ENCODE measurements at places on chromosomes 16 and 17.

- no peaks in the 10 kb centered on the region for H3K4me1 ChIP-seq
- DNase-seq = no peak
- H3K27me3 ChIP-seq = no peaks in the 10 kb centered on the region
Observed at GRCh38 chr16:62066747-62067146, 30.5 kb upstream of the CDH8 start.

GRCh38 chr17:76944477-76944876 is 76.3 kb downstream of the MGAT5B start:
- no peaks in the 10 kb centered on the region for H3K27me3 ChIP-seq
- no peaks in the 10 kb centered on the region for H3K4me1 ChIP-seq
- no peak overlapping the region for H3K27ac ChIP-seq
- H3K36me3 ChIP-seq = no peaks in the 10 kb centered on the region

DNA sequence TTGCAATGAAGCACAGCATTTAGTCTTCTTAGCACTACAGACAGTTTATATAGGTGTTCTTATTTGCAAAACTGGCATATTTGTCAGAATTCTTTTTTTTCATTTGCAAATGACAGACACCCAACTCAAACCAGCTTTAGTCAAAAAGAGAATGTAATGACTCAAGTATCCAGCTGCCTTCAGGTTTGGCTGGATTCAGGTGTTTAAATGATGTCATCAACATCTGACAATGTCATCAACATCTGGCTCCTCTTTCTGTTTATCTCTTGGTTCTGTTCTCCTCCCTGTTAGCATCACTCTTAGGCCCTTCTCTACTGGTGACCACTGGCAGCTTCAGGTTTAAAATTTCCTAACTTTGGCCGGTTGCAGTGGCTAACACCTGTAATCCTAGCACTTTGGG is 18.9 kb downstream of the TMC5 start:
- H3K4me3 ChIP-seq = no peak overlapping the region
- H3K27ac ChIP-seq = no peak overlapping the region

DNA sequence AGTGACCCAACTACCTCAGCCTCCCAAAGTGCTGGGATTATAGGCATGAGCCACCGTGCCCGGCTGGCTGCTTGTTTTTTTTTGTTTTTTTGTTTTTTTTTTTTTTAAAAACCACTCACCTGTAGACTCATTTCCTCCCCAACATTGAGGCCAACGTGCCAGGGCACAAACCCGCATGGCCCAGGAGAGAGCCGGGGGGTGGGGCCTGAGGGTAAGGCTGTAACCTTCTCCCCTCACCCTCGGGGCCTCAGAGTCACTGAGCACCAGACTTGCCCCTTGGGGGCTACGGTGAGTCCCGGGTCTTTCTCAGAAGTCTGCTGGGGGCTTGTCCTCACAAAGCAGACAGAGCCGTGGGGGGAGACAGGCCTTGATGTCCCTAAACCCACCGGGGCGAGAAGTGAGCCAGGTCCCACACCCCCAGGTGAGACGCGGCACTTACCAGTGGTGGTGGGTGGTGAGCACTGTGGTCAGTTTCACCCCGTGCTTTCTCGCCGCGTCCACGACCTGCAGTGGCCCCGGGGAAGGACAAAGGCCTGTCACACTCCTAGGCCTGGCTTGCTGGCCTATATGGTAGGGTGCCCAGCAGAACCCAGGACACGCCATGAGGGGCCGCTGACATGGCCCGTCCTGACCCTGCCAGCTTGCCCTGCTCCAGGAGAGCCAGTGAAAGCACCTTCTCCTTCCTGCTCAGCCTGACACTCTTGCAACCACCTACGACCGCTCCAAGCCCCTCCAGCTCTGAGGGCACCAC is 4.6 kb downstream of the HAGH start:
- no peak overlapping the region for H3K4me3 ChIP-seq
- peaks cover 22% of the 10 kb centered on the region for H3K4me1 ChIP-seq
- H3K27ac ChIP-seq = no peak overlapping the region
- peaks cover 48% of the 10 kb centered on the region for H3K36me3 ChIP-seq

GRCh38 chr17:67290711-67291291 is 45.8 kb upstream of the HELZ start:
- no peak overlapping the region for H3K27ac ChIP-seq
- H3K27me3 ChIP-seq = no peaks in the 10 kb centered on the region
- H3K4me3 ChIP-seq = no peak overlapping the region

GRCh38 chr16:31477220-31478216 is 5.4 kb upstream of the SLC5A2 start:
- no peak for DNase-seq
- H3K4me3 ChIP-seq = no peak overlapping the region
- peaks cover 52% of the 10 kb centered on the region for H3K36me3 ChIP-seq

DNA sequence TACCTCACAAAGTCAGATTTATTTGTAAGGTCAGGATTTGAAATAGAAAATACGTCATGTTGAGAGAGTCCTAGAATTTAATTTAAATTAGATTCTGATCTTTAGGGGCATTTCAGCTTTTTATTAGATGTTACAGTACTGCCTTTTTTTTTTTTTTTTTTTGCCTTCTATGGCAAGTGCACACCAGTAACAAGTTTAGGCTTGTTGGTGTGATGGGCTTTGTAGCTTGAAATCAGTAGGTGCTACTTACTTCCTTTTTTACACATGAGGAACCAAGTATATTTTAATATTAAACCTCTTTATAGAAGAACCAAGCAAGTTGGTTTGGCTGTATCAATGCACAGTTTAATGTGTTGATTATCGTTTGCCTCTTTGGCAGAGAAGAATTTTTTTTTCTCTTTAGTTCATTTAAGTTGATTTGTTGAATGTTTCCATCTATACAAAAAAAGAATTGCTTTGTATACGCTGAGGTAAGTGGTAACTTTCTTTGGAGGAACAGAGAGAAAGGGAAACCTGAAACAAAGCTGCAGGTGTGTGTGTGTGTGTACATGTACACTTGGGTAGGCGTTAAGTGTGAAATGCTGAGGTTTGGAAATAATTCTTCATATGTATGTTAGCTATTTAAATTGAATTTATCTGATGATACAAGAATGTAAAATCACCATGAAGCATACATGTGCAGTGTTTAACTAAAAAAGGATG is 15.7 kb downstream of the RBL2 start:
- no peak overlapping the region for H3K27ac ChIP-seq
- no peaks in the 10 kb centered on the region for H3K4me1 ChIP-seq
- peaks cover 45% of the 10 kb centered on the region for H3K36me3 ChIP-seq
- H3K27me3 ChIP-seq = no peaks in the 10 kb centered on the region
- H3K4me3 ChIP-seq = no peak overlapping the region

- no peaks in the 10 kb centered on the region for H3K4me1 ChIP-seq
- no peaks in the 10 kb centered on the region for H3K27me3 ChIP-seq
- no peak overlapping the region for H3K4me3 ChIP-seq
- DNase-seq = no peak
- H3K36me3 ChIP-seq = no peaks in the 10 kb centered on the region
- no peak overlapping the region for H3K27ac ChIP-seq
Observed at GRCh38 chr17:5763595-5764306, 179.4 kb upstream of the NLRP1 start.

- H3K4me3 ChIP-seq = peak overlapping the region; percentile 16
- H3K27ac ChIP-seq = peak overlapping the region; percentile 32
- DNase-seq = no peak
- H3K27me3 ChIP-seq = no peaks in the 10 kb centered on the region
Observed at GRCh38 chr17:77454242-77455095, 313.7 kb downstream of the SEC14L1 start.

GRCh38 chr17:80936218-80936617 is 55.4 kb upstream of the CHMP6 start:
- no peak overlapping the region for H3K4me3 ChIP-seq
- H3K27me3 ChIP-seq = no peaks in the 10 kb centered on the region
- H3K27ac ChIP-seq = no peak overlapping the region
- no peaks in the 10 kb centered on the region for H3K36me3 ChIP-seq

- H3K27ac ChIP-seq = peak overlapping the region; percentile 80
- no peak overlapping the region for H3K4me3 ChIP-seq
- H3K27me3 ChIP-seq = no peaks in the 10 kb centered on the region
Observed at GRCh38 chr16:4675864-4676786, 17.2 kb upstream of the NUDT16L1 start.

GRCh38 chr16:15749371-15749770 is 99.3 kb downstream of the NDE1 start:
- no peaks in the 10 kb centered on the region for H3K27me3 ChIP-seq
- H3K4me1 ChIP-seq = no peaks in the 10 kb centered on the region
- peaks cover 7% of the 10 kb centered on the region for H3K36me3 ChIP-seq

- H3K27me3 ChIP-seq = no peaks in the 10 kb centered on the region
- H3K27ac ChIP-seq = no peak overlapping the region
- H3K36me3 ChIP-seq = no peaks in the 10 kb centered on the region
- DNase-seq = no peak
- no peaks in the 10 kb centered on the region for H3K4me1 ChIP-seq
Observed at GRCh38 chr17:79154446-79154845, 79.8 kb downstream of the ENGASE start.

- peak overlapping the region; percentile 80 for H3K4me3 ChIP-seq
- peaks cover 9% of the 10 kb centered on the region for H3K36me3 ChIP-seq
- H3K27ac ChIP-seq = peak overlapping the region; percentile 95
- H3K27me3 ChIP-seq = no peaks in the 10 kb centered on the region
Observed at GRCh38 chr16:30947859-30948666, 805 bp upstream of the ORAI3 start.

DNA sequence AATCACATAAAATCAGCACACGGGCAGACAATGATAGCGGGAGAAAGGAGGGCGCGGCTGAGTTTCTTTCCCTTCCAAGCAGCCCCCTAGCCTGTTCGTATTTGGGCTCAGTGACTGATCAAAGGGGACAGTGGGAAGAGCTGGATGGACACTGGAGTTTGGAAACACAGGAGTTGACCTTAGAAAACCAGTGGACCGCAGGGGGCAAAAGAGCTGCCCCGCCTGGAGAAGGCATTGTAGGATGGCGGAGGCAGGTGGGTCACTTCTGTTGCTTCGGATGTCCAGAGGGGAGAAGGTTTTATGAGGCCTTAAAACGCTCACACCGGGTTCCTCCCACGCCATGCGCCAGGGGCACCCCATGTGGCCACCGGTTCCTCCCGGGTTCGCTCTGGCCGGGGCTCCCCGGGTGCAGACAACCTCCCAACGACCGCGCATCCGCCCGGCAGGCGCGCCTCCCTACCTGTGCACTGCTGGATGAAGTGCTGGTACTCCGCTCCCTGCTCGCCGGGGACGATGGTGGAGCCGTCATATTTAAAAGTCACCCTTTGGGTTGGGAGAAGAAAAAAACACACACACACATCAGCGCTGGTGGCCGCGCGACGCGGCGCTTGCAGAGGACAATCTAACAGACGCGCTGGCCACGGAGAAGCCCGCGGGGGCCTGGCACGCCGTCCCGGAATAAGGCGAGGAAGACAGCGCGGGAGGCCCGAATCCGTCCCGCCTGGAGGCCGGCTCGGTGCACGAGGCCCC is 662 bp downstream of the COTL1 start:
- no peak for DNase-seq
- no peaks in the 10 kb centered on the region for H3K27me3 ChIP-seq
- no peaks in the 10 kb centered on the region for H3K36me3 ChIP-seq
- no peaks in the 10 kb centered on the region for H3K4me1 ChIP-seq
- H3K27ac ChIP-seq = peak overlapping the region; percentile 62

- no peaks in the 10 kb centered on the region for H3K4me1 ChIP-seq
- H3K36me3 ChIP-seq = no peaks in the 10 kb centered on the region
- H3K4me3 ChIP-seq = no peak overlapping the region
- H3K27ac ChIP-seq = no peak overlapping the region
- DNase-seq = no peak
Observed at GRCh38 chr16:80996688-80997138, 10.0 kb downstream of the CMC2 start.

GRCh38 chr16:68995011-68995504 is 110.4 kb upstream of the HAS3 start:
- H3K4me3 ChIP-seq = no peak overlapping the region
- DNase-seq = no peak
- no peak overlapping the region for H3K27ac ChIP-seq
- H3K36me3 ChIP-seq = no peaks in the 10 kb centered on the region
- H3K4me1 ChIP-seq = no peaks in the 10 kb centered on the region
- H3K27me3 ChIP-seq = no peaks in the 10 kb centered on the region

GRCh38 chr17:36687736-36688135 is 86.4 kb downstream of the MRM1 start:
- H3K4me1 ChIP-seq = no peaks in the 10 kb centered on the region
- no peak for DNase-seq
- no peaks in the 10 kb centered on the region for H3K27me3 ChIP-seq
- H3K27ac ChIP-seq = no peak overlapping the region
- H3K36me3 ChIP-seq = no peaks in the 10 kb centered on the region

DNA sequence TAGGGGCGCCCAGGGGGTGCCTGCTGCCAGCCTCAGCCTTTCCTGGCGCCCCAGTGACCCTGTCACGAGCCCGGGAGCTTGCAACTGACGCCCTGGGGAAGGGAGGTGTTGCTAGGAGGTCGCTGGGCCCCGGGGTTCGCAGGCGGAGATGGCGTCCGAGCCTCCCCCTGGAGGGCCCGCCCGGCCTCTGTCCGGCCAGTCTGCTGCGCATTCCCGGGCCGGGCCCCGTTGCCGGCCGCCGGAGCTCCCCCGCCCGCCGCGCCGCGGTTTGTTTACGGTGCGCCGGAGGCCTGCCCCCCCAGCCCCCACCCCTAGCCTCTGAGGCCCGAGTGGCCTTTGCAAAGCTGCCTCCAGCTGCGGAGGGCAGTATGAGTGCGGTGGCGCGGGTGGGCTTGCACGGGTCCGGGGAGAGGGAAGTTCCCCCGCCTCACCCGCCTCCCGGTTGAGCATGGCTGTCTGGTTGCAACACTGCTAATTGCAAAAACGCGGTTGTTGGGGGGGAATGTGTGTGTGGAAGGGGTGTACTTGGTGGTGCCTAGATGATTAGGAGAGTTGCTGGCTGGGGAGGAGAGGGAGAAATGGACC is 514 bp downstream of the THRA start:
- peaks cover 57% of the 10 kb centered on the region for H3K4me1 ChIP-seq
- H3K36me3 ChIP-seq = no peaks in the 10 kb centered on the region
- H3K27me3 ChIP-seq = no peaks in the 10 kb centered on the region
- H3K4me3 ChIP-seq = peak overlapping the region; percentile 88
- peak overlapping the region; percentile 95 for H3K27ac ChIP-seq

- H3K36me3 ChIP-seq = peaks cover 14% of the 10 kb centered on the region
- H3K4me1 ChIP-seq = peaks cover 64% of the 10 kb centered on the region
- no peaks in the 10 kb centered on the region for H3K27me3 ChIP-seq
Observed at GRCh38 chr17:38743556-38744171, 4.5 kb downstream of the PCGF2 start.

- no peaks in the 10 kb centered on the region for H3K27me3 ChIP-seq
- H3K4me3 ChIP-seq = no peak overlapping the region
- DNase-seq = no peak
- H3K4me1 ChIP-seq = no peaks in the 10 kb centered on the region
Observed at GRCh38 chr16:49969091-49970030, 55.7 kb upstream of the CNEP1R1 start.

DNA sequence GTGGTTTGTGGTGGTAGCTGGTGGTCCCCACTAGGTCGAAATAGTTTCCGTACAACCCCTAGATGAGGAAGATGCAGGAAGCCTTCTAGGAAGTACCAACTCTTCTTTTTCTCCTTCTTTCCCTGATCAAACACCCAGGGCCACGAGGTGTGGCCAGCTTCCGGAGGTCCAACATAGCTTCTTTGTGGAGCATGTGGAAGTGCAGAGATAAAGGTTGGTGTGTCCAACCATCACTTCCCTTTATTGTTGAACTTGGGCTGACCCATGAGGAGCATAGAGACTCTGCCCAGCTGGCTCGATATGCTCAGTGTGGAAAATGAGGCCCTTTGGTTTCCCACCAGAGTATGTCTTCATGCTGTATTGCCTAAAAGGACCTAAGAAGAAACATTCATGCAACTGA is 6.3 kb upstream of the RGS9 start:
- no peaks in the 10 kb centered on the region for H3K36me3 ChIP-seq
- no peak for DNase-seq
- no peaks in the 10 kb centered on the region for H3K27me3 ChIP-seq

GRCh38 chr16:82231008-82231787 is 61.2 kb upstream of the MPHOSPH6 start:
- H3K4me3 ChIP-seq = no peak overlapping the region
- no peaks in the 10 kb centered on the region for H3K4me1 ChIP-seq
- no peaks in the 10 kb centered on the region for H3K27me3 ChIP-seq
- no peak for DNase-seq
- no peaks in the 10 kb centered on the region for H3K36me3 ChIP-seq
